ENCODE measurements at places on chromosomes 2 and 18.

- DNase-seq: no peak
These were observed 18.7 kb downstream of the MAPRE3 start for GRCh38 chr2:26989156-26989555.

- DNase-seq: no peak
These were observed 127.3 kb upstream of the GPC1 start for GRCh38 chr2:240308111-240308651.

DNA sequence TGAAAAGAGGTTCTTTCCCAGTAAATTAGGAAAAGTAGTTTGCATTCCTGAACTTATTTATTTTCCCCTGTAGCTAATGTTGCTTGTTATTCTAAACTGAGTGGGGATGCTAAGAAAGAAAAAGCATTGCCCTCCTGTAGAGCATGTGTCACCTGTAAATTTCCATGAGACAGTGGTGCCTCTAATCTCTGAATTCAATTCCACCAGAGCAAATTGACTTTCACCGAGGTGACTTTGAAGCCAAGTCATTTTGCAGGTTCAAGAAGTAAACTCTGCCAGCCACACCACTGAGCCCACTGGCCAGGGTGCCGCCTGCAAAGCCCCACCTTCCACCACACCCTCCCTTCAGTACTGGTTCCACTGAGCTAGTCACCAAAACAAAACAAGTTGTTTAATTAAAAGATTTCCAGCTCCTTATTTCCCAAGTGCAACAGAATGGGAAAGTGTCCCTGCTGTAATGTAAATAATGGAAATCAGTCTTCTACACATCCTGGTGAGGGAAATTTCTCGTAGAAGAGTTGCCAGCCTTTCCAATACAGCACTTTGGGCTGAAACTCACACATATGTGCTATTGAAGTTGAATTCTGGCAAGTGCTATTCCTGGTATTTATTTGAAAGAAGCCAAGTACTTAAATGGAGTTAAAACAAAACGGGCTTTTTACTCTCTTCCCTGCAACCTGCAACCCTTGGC, 254.8 kb downstream of the RNF152 start:
- DNase-seq: no peak

- DNase-seq: no peak
These were observed 122.7 kb downstream of the COL6A3 start for GRCh38 chr2:237291138-237291792.

GRCh38 chr18:62183578-62184195, 3.2 kb downstream of the PIGN start:
- no peak for DNase-seq

- DNase-seq: no peak
These were observed 462.3 kb downstream of the MEIS1 start for GRCh38 chr2:66897181-66897580.

DNA sequence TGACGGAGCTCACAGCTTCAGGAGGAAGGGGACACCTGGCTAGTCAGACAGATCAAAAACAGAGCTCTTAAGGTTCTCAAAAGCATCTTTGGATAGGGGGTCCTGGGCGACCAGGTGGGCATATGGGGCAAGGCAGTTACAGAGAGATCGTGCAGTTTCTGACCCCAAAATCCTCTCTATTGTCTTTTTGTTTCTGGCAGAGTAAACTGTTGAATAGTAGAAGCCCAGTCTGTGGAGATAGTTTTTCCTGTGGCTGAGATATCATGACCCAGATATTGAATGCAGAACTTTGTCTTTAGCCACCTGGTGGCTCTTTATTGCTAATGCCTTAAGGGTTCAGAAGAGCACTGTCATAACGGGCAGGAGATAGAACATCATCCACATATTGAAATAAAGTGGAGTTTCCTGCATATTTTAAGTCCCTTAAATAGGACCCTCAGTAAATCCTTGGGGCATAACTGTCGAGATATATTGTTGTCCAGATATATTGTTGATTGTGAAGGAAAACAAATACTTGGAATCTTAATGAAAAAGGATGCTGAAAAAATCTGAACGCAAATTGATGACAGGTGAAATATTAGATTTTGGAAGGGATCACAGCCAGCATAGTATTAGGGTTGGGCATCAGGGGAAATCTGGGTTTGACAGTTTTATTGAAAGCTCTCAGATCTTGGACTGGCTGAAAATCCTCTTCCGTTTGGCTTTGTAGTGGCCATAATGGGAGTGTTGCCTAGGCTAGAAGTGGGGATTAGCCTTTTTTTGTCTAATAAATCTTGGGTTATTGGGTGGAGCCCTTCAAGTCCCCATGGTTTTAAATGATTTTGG, 14.1 kb upstream of the ZDBF2 start:
- no peak for DNase-seq

GRCh38 chr2:223797811-223798721, 39.3 kb downstream of the AP1S3 start:
- no peak for DNase-seq

DNA sequence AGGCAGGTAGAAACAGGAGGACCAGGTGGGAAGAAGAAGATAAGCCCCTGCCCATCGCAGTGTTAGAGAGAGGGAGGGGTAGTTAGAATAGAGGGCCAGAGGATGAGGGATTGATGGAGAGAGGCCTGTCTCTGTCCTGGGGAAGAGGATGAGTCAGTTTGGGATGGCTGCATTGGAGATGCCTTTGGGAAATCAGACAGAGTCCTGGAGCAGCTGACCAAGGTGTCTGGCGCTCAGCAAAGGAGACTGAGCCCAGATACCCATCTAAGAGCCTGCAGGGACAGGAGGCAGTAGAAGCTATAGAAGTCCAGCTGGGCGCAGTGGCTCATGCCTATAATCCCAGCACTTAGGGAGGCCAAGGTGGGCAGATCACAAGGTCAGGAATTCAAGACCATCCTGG, 177.8 kb upstream of the HAAO start:
- no peak for DNase-seq

DNA sequence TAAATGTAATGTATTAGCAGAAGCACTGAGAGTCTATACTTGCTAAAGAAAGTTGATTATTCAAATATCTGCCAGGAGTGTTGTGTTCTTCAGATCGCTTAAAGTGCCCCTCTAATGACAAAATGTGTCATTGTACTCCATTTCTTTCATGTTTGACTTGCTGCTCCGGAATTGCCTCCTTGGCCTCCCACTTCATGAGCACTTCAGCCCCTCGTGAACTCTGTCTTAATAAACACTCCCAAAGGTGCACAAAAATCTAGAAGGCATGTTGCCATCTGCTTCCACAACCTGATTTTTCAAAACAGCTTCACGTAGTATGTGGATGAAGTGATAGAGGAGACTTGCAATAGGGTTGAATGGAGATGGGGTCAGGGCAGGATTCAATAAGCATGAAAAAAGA, 396.1 kb downstream of the TDRD15 start:
- no peak for DNase-seq

DNA sequence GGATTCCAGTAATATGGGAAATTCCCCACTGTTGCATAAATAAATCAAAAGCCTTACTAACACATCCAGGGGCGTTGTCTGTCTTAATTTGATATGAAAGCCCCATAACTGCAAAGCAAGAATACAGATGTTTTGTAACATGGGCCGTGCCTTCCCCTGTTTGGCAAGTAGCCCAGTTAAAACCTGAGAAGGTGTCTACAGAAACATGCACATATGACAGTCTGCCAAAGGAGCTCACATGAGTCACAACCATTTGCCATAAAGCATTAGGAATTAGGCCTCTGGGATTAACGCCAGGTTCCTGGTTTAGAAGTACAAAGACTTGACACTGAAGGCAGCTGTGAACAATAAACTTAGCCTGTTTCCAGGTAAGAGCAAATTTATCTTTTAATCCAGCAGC, 43.1 kb upstream of the LONRF2 start:
- no peak for DNase-seq

- no peak for DNase-seq
These were observed 36.3 kb downstream of the IRS1 start for GRCh38 chr2:226763320-226763719.

DNA sequence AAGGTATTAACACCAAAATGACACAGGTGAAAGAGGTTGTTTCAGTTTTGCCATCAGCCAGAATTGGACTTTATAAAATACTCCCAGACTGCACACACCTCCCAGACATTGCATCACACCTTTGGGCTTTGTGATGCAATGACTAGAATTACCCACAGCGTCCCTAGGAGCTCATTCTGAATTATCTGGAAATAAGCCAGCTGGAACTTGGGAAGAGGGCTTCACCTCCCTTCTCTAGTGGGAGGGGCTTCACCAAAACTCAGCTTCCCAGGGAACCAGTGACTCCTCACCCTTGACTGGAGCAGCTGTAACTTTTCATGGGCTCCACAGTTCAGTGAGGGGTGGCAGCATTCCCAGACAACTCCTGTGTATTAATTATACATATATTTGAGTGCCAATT, 83.1 kb upstream of the BZW1 start:
- DNase-seq: no peak

DNA sequence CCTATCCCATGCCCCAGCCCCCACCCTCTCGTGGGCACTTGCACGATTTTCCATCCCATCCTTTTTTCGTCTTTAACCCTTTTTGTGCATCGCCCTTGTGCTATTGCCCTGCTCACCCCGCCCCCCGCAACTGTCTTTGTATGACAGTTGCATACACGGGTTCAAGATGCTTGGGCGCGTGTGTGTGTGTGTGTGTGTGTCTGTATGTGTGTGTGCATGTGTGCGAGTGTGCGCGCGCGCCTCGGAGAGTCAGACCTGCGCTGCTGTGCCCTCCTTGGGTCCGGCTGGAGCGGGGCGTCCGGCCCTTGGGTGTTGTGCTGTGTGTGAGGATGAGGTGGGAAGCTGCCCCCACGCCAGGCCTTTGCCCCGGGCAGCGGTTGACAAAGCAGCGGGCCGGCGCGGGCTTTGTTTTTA, 230.7 kb downstream of the HAUS1 start:
- DNase-seq: no peak

DNA sequence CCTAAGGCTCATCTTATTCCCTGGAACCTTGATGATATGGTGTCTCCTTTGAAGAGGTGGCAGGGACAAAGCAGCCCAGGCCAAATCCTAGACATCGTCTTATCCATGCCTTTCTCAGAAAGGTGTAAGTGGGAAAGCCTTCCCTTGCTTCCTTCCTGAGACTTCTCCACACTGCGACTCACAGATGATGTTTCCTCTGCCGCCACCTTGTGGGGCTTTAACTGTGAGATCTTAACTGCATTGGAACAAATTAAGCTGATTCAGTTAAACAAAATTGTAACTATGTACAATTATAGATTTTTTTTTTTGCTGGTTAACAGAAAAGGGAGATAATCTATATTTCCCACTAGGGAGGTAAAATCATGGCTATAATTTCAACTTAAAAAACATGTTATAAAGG, 10.0 kb upstream of the GCA start:
- DNase-seq: no peak

DNA sequence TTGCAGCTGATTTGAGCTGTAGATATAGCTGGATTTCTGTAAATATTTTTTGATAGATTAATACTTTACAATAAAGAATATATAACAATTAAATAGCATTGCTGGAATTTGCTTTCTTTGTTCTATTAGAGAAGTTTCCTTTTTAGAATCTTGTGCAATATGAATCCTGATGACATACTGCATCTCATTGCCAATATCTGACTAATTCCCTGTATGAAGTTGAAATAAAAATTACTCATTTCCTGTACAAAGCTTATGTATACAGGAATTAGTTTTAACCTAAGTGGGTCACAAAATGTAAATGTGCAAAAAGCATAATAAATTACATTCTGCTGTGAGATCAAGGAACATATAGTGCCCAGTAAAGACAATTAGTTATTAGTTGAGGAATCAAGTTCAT, 72.8 kb upstream of the TMEFF2 start:
- no peak for DNase-seq

GRCh38 chr2:43033016-43033270, 193.5 kb downstream of the ZFP36L2 start:
- no peak for DNase-seq

DNA sequence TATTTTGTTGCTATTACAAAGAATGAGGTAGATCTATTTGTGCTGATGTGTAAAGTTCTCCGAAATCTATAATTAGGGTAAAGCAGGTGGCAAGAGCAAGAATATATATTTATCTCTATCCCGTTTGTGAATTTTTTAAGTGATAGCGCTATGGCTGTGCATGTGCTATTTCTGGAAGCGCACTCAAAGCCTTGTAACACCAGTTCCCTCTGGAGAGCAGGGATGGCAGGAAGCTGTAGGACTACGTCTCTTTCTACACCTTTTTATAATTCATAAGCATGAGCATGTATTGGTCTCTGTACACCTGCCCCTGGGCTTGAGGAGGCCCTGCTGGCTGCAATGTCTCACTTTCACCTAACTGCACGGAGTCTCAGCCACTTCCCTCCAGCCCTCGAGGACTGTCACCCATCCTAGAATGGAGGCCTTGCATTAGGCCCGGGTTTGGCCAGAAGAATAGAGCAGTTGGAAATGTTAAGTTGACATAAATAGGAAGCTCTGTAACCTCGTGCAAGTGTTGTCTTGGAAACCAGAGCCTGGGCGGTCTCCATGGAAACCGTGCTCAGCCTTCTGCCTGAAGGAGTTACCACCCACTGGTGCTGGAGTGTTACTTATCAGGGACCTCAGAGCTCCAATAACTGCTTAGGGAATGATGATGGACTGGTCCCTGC, 20.9 kb downstream of the ITM2C start:
- DNase-seq: no peak

GRCh38 chr2:135703300-135703699, 38.4 kb upstream of the UBXN4 start:
- no peak for DNase-seq

DNA sequence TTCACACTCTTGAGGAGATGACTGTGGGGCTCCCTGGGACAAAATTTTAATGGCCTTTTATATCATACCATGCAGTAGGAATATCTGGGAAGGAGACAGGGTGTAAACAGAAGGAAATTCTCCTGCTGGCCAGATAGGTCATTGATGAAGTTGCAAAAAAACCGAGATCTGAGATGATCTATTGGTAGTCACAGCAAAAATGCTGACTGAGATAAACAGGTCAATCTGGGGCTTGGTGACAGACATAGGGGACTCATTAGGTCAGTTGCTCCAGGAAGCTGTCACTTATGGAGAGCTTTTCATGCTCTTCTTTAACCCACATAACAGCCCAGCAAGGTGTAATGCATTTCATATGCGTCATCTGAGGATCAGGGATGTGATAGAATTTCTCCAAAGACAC, 2.6 kb upstream of the IL36A start:
- no peak for DNase-seq

GRCh38 chr2:188820576-188820975, 153.6 kb upstream of the COL3A1 start:
- DNase-seq: no peak

DNA sequence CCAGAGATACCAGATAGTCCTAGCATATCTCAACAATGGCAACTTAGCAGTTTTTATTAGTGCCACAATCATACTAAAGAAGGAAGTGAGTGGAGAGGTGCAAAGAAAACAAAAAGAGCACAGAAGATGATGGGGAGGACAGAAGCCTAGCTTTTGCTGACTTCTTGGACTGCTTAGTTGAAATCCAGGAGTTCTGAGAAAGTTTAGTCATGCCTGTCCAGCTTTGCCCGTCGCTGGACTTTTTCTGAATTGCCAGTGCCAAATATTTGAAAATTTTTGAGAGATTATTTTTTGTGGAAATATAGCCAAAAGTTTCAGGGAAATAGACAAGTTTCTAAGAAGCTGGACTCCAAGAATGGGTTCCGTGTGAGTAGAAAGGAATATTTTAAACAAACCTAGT, 558.7 kb upstream of the TNP1 start:
- DNase-seq: no peak

Measured in activated naive CD4-positive, alpha-beta T cell (primary cell).